ENCODE measurements at places on chromosomes 2 and 18.

GRCh38 chr2:122545821-122546220 lies 790.4 kb downstream of the TSN start:
- DNase-seq: no peak

DNA sequence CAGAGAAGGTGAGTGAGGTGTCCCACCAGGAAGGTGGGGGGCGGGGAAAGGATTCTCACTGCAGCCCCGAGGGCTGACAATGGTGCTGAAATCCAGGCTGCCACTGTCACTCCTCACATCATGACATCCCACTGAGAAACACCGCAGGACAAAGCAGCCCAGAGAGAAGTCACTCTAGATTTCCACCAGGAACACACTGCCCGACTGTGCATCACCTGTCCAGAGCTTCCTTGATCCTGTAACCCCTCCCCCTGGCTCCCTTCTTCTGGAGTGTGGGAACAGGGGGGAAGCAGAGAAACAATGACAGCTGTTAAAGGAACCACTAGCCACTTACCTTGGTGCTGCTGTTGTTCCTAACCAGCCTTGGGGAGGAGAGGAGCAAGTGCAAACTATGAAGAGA lies 69.9 kb downstream of the MRO start:
- DNase-seq: no peak

- no peak for DNase-seq
Measured at GRCh38 chr2:10240161-10240681, 62.5 kb upstream of the HPCAL1 start.

GRCh38 chr18:67467188-67467587 lies 49.3 kb downstream of the DSEL start:
- DNase-seq: no peak

All from COLO829 (cell line).